ENCODE measurements at places on chromosomes 11 and 22.

- DNase-seq, result no peak
Measured at GRCh38 chr11:13486926-13487660, 8.7 kb downstream of the PTH start.

DNA sequence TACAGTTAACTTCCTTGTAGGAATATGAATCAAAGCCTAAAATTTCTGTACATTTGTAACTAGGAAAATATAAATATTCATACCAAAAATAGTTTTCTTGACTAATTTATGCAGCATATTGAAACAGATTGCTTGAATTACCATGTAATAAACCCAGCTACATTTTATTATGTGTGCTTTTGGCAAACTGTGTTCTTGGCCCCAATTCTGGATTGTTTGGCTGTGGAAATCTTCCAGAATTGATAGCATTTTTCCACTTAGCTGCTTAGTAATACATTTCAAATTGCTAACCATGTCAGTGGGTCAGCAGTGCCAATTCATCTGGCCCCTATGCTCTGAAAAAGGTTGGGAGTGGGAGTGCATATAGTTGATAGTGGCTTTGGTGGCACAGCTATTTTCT lies 32.3 kb downstream of the PDHX start:
- no peak for DNase-seq

DNA sequence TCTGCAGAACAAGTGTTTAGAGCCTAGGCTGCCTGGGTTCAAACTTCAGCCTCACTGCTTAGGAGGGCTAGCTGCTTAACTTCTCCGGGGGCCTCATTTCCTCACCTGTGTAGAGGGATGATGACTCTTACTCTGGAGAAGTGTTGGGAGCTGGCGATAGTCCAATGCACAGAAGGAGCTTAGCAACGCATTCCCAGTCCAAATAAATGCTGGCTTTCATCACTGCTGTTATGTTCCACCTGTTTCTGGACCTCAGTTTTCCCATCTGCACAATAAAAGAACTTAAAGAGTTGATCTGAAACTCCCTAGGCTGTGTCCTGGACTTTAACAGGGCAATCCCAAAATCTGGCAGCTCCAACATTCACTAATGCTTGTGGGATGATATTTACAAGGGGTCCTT lies 337.8 kb downstream of the MIAT start:
- no peak for DNase-seq

- DNase-seq, result no peak
Measured at GRCh38 chr11:17637901-17638300, 81.5 kb upstream of the MYOD1 start.

DNA sequence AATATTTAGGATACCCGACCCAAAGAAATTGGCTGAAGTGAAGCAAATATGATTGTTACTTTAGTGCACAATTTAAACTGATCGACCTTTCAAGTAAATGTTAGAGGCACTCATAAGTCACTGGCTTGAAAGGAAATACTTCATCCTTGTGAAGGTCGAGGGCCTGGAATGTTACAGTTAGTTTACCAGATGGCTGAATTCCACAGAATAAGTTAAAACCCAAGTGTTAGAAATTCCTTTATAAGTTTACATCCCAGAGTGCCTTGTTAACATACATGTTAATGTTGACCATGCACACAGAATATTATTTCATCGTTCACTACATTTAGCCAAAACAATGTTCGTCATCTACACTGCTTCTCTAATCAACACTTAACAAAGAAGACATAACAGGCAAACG lies 235.5 kb upstream of the ANO3 start:
- DNase-seq, result no peak
